ENCODE measurements at places on chromosomes 3 and 15.

DNA sequence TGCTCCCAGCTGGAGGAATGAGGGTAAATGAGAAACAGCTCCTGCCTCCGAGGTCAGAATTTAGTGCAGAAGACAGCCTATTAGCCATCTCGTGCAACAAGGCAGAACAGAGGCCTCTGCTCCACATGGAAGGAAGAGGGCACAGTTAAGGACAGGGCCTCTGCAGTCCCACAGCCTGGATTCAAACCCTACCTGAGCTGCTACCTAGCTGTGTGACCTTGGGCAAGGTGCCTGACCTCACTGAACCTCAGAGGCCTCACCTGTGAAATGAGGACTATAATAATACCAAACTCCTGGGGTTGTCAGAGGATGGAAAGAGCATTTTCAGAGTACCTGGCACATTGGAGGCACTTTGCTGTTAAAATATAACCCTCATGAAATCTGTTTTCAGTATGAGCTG, 285.7 kb upstream of the CTNNB1 start:
- no peak overlapping the region for H3K27ac ChIP-seq
- DNase-seq = no peak
- H3K36me3 ChIP-seq = no peaks in the 10 kb centered on the region
- H3K4me3 ChIP-seq = no peak overlapping the region
- no peaks in the 10 kb centered on the region for H3K4me1 ChIP-seq

- H3K4me1 ChIP-seq = peaks cover 51% of the 10 kb centered on the region
- H3K27me3 ChIP-seq = no peaks in the 10 kb centered on the region
These were observed 10.2 kb downstream of the MBNL1 start for GRCh38 chr3:152278756-152279427.

- no peak overlapping the region for H3K27ac ChIP-seq
- H3K36me3 ChIP-seq = peaks cover 3% of the 10 kb centered on the region
- DNase-seq = no peak
- H3K27me3 ChIP-seq = no peaks in the 10 kb centered on the region
- no peak overlapping the region for H3K4me3 ChIP-seq
These were observed 2.8 kb upstream of the C15orf40 start for GRCh38 chr15:83014205-83014653.

DNA sequence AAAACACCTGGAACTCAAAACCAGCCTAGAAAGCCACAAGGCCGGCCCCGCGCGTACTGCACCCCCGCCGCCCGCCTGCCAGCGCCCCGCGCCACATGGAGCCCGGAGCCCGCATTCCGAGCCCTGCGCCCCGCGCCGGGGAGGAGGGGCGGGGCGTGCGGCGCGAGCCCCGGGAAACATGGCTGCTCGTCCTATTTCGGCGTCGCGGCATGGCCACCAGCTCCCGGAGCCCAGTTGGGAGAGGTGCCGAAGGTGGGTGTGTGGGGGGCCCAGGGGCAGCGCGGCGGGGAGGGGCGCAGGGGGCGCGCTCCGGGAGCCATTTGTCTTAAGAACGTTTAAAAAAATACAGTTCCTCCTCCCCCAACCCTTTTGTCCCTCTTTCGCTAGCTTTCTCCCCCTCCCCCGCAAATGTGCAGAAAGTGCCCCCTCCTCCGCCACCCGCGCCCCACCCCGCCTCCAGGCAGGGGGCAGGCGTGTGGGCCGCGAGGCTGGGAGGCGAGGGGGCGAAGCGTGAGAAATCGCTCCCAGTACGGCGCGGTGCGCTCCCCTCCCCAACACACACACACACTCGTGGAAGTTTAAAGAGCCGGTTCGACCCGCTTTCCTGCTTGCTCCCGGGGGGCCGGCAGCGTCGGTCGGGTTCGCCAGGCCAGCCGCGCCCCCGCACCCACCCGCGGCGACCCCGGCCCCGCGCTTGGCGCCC, 2.5 kb downstream of the ANP32A start:
- DNase-seq = peak; percentile 57
- peaks cover 25% of the 10 kb centered on the region for H3K4me1 ChIP-seq
- H3K36me3 ChIP-seq = peaks cover 6% of the 10 kb centered on the region
- peak overlapping the region; percentile 86 for H3K27ac ChIP-seq
- H3K4me3 ChIP-seq = peak overlapping the region; percentile 90

DNA sequence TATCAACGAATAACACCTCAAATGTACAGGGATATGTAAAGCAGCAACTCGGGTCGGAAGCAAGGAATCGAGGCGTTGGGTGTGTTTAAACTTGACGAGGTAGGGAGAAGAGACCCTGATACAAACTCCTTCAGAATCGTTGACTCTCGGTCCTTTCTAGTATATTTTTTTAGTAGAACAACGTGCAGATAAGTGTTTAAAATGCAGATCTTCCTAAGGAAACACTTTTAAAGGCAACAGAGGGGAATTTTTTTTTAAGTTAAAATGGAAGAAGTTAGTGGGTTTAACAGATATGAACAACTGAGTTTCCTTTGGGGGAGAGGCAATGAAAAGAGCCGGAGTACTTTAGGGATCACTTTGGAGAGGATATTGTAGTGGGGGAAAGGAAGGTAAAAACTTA, 1.1 kb upstream of the KPNA4 start:
- peaks cover 9% of the 10 kb centered on the region for H3K4me1 ChIP-seq
- no peaks in the 10 kb centered on the region for H3K36me3 ChIP-seq
- no peaks in the 10 kb centered on the region for H3K27me3 ChIP-seq
- no peak overlapping the region for H3K27ac ChIP-seq
- DNase-seq = no peak
- H3K4me3 ChIP-seq = peak overlapping the region; percentile 92

DNA sequence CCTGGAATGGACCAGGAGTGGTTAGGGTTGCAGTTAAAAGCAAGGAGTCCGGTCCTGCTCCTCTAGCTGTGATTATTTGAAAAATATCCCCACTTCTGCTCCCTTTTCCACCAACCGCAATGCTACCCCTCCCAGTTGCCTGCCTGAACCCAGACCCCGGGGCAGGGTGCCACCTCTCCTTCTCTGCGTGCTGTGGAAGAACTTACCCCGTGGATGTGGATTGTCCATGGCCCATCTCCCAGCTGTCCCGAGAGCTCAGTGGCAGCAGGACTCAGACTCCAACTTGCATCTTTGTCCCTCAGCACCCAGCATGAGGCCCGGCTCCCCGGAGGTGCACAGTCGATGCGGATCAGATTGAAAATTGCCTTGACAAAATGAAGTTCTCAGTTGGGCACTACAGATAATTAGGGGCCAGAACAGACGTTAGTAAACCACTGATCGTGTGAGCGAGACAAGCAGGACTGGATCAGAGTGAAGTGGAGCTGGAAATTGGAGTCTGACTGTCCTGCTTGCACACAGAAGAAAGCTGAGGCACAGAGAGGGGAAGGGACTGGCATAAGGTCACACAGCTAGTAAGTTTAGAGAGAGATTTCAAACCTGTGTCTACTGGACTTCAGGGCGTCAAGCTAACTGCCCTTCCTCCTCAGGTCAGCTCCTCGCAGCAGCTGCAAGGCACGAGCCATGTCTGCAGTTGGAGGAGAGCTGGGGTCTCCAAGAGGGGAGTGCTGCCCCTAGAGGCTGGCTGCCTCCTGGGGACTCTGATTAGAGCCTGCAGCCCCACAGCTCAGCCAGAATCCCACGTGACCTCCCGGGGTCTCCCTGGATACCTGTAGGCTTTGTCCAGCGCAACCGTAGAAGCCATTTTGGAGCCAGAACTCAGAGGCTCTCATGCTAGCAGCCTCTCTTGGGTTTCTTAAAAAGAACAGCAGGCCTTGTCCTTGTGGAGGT, 14.7 kb downstream of the SLC6A1 start:
- H3K36me3 ChIP-seq = no peaks in the 10 kb centered on the region
- no peaks in the 10 kb centered on the region for H3K4me1 ChIP-seq
- DNase-seq = no peak
- no peak overlapping the region for H3K4me3 ChIP-seq
- H3K27me3 ChIP-seq = peaks cover 58% of the 10 kb centered on the region

- no peak overlapping the region for H3K4me3 ChIP-seq
- no peak for DNase-seq
- no peaks in the 10 kb centered on the region for H3K36me3 ChIP-seq
- H3K27ac ChIP-seq = no peak overlapping the region
- H3K27me3 ChIP-seq = no peaks in the 10 kb centered on the region
These were observed 669.1 kb downstream of the CADM2 start for GRCh38 chr3:85627932-85628331.

Data from MM.1S (cell line).